ENCODE measurements at places on chromosomes 6 and 20.

DNA sequence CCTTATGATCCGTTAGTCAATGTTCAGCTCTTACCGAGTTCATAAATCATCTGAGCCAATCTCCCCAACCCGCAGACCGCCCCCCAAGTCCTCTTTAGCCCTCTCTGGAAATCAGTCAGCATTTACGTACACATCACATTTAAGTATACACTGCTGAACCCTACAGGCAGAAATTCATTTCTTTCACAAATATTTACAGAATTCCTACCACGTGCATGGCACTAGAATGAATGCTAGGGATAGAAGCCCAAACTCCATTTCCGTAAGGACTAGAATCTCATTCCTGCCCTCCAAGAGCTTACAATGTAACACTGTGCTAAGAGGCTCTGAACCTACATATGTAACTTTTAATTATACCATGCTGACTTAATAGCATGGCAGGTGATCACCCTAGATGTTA is 1.8 kb downstream of the OSER1 start:
- DNase-seq = no peak

- DNase-seq = no peak
Observed at GRCh38 chr20:45427236-45428149, 11.6 kb downstream of the PIGT start.

- DNase-seq = no peak
Observed at GRCh38 chr20:3164043-3164762, 4.5 kb upstream of the FASTKD5 start.

DNA sequence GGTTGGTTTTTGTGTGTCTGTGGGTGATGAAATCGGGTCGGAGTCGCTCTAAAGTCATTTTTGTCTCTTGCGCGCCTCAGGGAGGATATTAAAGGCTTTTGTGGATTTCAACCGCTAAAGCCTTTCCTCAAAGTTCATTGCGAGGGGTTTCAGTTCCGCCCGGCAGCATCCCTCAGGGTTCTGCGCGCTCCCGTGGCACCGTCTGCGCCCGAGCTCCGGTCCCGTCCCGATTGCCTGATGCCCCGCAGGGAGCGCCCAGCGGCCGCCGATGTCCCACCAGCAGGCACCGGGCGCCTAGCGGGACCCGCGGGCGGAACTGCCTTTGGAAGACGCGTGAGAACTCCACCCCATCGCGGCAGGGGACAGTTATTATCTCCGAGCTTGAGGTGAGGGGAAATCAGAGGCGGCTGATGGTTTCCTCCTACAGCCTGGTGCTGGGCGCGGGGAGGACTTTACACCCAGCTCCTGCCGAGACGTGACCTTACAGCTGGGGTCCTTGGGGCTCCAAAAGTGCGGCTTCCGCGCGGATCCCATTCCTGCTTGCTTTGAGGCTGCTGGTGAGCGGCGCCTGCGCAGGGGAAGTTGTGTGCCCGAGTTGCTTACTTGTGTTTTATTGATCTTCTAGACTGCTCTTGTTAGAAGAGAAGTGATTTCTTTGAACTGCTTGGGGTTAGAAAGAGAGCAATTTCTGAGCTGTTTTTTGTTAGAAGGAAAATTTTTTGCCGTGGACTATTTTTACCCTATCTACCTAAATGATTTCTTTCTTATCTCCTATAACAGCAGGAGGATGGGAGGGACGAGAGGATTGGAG is 27.1 kb downstream of the ULBP1 start:
- peak; percentile 34 for DNase-seq

- DNase-seq = no peak
Observed at GRCh38 chr6:90818163-90818562, 231.3 kb upstream of the MAP3K7 start.

GRCh38 chr20:38779247-38780097 is 26.0 kb upstream of the PPP1R16B start:
- DNase-seq = no peak

- no peak for DNase-seq
Observed at GRCh38 chr6:40326714-40327421, 260.3 kb downstream of the LRFN2 start.

- DNase-seq = no peak
Observed at GRCh38 chr20:15653396-15654207, 919.6 kb downstream of the KIF16B start.

DNA sequence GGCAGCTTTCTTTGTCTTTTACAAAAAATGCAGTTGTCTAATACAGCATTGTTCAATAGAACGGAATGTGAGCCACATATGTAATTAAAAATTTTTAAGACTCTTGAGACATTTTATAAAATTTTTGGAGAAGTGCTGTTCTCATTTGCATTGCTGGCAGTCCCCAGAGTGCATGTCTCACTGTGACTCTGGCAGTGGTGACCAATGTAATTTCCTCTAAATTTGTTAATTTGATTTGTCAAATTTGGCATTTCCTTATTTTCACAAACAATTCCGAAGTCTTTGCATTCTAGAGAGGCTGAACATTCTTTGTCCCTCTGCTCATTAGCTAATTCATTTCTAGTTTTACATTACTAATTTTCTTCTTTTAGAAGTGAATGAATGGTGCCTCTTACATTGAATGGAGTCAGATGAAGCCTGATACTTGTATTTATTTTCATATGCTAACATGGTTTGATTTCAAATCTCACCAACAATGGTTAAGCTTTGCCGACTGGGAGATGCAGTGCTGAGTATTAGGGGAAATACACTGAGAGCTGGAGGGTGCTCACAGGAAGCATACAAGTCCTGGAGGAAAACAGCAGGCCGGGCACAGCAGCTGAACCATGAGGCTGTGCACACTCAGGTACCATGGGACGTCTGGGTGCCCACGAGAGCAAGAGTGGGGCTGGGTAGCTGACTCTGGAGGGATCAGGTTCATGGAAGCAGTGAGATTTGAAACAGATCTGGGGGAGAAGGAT is 68.5 kb upstream of the ARMC2 start:
- peak; percentile 31 for DNase-seq

DNA sequence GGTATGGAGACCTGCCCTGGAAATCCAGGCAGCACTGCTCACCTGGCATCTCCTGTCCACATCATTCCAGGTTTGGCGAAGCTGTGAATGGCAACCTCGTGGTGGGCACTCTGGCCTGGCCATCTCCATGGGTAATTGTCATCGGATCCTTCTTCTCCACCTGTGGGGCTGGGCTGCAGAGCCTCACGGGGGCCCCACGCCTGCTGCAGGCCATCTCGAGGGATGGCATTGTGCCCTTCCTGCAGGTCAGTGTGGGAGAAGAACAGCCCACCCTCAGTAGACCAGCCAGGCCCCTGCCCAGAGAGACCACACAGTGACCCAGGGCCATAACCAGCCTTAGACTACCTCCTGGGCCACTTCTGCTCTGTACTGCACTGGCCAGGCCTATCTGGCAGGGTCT is 15.9 kb downstream of the SLC12A5 start:
- DNase-seq = no peak

DNA sequence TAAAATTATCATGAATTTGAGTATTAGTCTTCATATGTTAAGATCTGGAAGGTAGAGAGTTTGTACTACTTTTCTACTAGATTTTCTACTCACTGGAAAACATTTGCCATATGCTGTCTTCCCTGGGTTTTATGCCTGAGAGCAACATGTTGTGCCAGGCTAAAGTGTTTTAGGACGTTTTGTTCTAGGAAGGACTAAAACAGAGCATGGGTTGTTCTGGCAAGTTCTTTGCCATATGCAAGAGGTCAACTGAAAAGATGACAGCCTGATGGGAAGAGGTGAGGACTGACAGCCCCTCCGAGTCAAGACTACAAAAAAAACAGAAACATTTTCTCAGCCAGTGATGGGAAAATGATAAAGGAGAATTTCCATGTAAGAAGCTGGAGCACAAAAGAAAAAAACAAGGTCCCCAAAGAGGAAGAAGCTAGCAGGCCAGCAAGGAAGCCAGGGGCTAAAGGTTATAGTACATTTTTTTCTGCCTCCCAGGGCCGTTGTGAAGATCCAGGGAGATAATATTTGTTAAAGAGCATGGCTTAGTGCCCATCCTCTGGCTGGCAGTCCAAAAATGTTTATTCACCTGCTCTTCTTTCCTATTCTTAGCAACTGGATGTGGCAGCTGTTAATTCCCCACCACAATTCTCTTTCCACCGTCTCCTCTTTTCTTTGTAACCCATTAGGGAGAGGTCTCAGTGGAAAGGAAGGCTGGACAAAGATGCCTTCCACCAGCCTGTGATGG is 7.8 kb downstream of the SCGN start:
- DNase-seq = no peak
